ENCODE measurements at places on chromosomes 3 and 15.

DNA sequence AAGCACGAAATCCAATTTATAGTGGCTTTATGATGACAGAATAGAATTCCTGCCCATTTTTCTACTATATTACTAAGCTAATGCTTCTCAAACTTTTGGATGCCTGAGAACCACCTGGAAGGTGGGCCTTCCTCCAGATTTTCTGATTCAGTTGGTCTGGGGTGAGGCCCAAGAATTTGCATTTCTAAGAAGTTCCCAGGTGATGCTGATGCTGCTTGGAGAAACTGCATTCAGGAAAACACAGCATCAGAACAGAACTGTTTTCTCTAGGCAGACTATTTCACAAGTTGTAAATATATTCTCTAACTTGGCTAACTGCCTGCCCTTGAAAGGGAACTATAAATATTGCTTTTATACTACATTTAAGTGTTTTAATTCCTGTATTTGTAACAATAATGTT is 644.9 kb upstream of the DPPA4 start:
- no peak for DNase-seq

- no peak for DNase-seq
Measured at GRCh38 chr3:132880986-132881385, 157.2 kb upstream of the TMEM108 start.

DNA sequence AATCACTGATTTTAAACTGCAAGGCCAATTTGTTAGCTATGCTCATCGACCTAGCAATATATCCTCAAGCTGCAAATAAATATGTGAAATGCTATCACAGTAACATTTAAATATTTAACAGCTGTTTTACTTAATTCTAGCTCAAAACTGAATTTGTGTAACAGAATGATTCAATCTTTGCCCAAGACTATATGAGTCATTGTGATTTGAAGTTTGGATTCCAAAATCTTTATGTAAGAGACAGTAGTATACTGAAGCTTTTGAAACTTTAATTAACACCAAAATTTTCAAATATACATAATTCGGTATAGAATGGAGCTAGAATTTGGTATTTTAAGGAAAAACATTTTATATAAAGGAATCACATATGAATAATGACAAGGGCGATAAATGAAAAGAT is 603.0 kb upstream of the ROBO2 start:
- no peak for DNase-seq

GRCh38 chr3:112136046-112136445 is 3.0 kb upstream of the GCSAM start:
- no peak for DNase-seq

GRCh38 chr15:65027593-65027992 is 1.8 kb downstream of the MTFMT start:
- no peak for DNase-seq

- DNase-seq = no peak
Measured at GRCh38 chr3:143040261-143040879, 39.0 kb downstream of the U2SURP start.

GRCh38 chr3:40179016-40179415 is 130.5 kb upstream of the EIF1B start:
- no peak for DNase-seq

GRCh38 chr3:15342945-15343344 is 10.6 kb upstream of the SH3BP5 start:
- no peak for DNase-seq

- no peak for DNase-seq
Measured at GRCh38 chr3:27342267-27342666, 26.9 kb downstream of the NEK10 start.

DNA sequence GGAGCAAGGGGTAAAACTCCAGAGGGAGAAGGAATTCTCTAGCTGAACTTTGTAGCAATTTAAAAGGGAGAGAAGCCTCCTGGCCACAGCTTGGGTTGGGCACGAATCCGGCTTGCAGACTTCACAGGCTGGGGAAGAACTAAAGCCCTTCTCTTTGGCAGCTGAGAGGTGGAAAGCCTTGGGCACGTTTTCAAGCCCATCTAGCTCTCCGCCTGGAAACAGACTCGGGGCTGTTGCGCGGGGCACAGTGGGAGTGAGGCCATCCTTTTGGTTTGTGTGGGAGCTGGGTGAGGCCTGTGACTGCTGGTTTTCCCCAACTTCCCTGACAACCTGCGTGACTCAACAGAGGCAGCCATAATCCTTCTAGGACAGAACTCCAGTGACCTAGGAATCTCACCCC is 295.7 kb upstream of the ROBO1 start:
- DNase-seq = no peak

DNA sequence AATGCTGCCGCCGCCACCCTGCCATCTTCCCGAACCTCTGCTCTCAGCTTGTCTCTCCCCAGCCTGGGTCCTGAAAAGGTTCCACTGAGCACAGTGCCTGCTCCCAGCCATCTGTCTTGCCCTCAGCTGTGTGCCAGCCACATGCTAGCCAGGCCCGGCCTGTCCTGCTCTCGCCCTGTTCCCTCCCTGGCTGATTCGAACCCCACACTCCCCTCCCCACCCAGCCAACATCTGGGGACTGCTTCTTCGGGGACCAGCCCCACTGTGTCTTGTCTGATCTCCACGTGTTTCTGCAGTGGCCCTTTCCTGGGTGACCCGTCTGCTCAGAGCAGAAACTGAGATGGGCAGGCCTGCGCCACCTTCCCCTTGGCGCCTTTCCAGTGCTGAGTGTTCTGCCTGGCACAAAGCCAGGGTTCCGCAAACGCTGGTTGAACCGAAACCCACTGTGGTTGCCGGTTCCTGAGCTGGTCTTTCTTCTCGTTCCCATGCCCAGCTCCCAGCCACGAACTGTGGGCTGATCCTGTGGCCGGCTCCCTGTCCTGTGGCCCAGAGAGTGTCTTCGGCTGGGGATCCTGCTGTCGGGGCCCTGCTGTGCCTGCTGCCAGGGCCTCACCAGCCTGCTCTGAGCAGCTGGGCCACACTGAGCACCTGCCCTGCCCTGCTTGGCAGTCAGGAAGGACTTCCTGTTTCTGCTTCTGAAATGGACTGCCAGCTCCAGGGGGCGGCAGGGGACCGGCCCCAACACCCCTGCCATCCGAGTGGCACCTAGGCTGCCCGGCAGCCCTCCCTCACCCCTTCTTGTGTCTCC is 62.7 kb upstream of the KLF13 start:
- DNase-seq = peak; percentile 44

GRCh38 chr15:69452692-69453521 is at the start of gene RPLP1:
TSS of gene RPLP1 (plus strand) at chr15:69452818. CDS start at chr15:69452949, 131 bp downstream.
- DNase-seq = peak; percentile 95

DNA sequence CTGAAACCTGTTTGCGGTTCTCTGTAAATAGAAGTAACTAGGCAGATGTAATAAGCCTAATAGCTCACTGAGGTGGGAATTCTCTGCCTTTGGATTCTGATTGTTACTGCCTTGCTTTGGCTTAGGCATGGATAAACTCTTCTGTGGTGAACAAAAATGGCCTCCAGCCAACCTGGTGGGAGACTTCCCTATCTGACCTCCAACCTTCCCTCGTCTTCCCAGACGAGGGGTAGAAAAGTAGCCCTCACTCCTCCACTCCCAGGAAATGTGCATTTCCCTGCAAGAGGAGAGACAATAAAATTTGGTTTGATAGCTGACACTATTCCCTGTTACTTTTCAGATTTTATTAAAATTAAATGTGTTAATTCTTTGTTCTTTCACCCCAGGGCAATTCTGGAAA is 606 bp upstream of the CD96 start:
- no peak for DNase-seq

DNA sequence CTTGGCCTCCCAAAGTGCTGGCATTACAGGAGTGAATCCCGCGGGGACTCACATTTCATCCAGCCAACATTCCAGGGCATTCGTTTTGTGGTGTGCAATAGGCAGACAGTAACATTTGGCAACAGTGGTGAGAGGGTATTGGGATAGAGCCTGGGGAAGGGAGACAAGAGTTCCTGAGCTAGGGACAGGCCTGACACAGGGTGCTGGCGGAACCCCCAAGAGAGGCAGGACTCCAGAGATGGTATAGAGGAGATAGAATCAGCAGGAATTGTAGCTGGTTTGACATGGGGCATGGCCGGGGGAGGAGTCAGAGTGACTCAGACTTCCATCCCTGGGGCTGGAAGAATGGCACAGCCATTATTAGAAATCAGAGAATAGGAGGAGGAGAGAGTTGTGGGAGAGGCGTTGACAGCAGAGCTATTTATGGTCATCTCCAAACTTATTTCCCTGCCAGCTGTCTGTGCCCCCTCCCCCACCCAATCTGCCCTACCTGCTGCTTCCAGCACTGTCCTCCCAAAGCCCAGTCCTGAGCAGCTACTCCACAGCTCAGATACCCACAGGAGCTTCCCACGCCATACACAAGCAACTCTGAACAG is 4.4 kb upstream of the IDH2 start:
- no peak for DNase-seq

GRCh38 chr3:113590983-113591382 is 58.6 kb downstream of the SIDT1 start:
- no peak for DNase-seq

GRCh38 chr15:64507845-64508244 is 47.5 kb downstream of the ZNF609 start:
- DNase-seq = no peak

DNA sequence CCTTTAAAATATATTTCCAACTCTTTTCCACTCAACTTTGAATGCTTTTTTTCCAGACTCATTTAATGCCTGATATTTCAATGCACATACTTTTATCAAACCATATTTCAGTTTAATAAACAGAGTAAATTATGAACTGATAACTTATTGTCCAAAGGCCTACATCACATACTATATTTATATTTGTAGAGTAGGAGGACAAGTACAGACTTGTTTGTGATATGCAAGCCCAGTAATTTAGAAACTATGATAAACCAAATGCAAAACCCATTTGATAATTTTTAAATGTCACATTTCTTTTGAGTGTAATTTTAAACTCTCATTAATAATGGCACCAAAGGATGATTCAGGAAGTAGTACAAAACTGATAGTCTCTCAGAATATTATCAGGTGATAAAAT is 3.3 kb downstream of the RFX7 start:
- DNase-seq = no peak

DNA sequence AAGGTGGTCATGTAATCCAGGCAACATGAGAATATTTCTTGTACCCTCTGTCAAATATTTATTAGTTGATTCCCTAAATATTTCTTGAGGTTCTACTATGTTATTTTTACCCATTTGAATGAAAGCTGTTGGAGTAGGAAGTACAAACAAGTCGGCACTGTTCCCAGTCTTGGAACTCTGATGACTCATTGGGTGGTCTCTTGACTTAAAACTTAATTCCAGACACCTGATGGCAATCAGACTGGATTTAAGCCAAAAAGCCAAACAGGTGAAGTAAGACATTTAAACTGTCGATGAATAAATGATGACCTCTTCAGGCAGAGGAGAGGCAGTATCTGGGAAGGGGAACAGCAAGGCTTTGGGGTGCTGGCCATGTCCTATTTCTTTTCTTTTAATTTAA is 22.8 kb downstream of the C2CD4A start:
- DNase-seq = no peak

GRCh38 chr3:66076861-66077470 is 38.2 kb upstream of the MAGI1 start:
- no peak for DNase-seq

- DNase-seq = no peak
Measured at GRCh38 chr3:35739181-35739809, 100.0 kb downstream of the ARPP21 start.

DNA sequence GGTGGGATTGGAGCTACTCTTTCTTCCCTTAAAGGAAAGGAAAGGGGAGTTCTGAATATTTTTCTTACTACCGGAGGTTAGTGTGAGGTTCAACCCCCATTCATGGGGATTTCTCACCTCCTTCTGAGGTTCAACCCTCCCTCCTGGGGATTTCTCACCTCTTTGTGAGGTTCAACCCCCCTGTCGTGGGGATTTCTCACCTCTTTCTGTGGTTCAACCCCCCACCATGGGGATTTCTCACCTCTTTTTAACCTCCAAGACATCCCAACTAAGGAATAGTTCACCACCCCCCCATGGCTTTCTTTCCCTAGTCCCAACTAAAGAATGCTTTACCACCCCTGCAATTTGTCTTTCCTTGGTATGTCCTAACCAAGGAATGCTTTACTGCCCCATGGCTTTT is 520.3 kb downstream of the EDEM1 start:
- no peak for DNase-seq

DNA sequence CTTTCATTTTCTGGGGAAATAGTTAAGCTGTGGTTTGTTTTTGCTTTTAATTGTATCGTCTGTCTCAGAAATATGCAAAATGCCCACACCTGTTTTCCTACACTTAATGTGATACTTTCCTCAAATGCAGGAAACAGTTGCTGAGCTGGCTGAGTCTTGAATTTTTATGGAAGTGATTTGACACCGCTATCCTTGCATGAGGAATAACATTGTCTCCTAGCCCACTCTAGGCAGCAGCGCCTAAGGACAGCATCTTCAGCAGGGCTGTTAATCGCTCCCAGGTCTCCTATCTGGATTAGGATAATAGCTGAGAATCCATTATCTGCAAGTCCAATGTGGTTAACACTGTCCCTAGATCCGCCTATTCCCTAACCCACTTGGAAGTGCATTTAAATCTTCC is 132.6 kb upstream of the NR2E3 start:
- DNase-seq = no peak

GRCh38 chr15:101042320-101042719 is 123.2 kb downstream of the LRRK1 start:
- no peak for DNase-seq

GRCh38 chr3:142394921-142395622 is 52.8 kb downstream of the XRN1 start:
- no peak for DNase-seq

GRCh38 chr15:38335116-38335515 is 82.5 kb downstream of the SPRED1 start:
- DNase-seq = no peak

- DNase-seq = no peak
Measured at GRCh38 chr3:186241910-186242821, 119.9 kb downstream of the DGKG start.

- DNase-seq = no peak
Measured at GRCh38 chr15:71494563-71495397, 315.6 kb upstream of the NR2E3 start.

DNA sequence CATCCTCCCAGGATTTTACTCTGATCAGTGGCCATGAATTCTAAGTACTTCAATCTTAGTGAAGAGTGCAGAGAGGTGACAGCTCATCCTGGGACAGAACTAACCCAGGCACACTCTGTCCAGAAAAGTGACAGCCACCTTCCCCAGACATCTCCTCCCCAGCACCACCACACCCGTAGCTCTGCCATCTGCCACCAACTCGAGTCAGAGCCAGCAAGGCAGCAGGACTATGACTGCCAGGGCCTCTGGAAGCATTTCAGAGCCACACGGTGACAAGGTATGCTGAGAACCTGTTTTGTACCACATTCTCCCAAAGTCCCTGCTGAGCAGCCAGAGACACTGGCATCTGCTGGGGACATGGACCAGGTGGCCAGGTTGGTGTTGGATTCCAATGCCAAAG is 71.0 kb downstream of the NTRK3 start:
- no peak for DNase-seq

Data from stimulated activated CD8-positive, alpha-beta memory T cell treated with anti-CD3 and anti-CD28 coated beads, Interleukin-4, amount 100 ng/mL, for 1 hour (primary cell).